T-helper 9 cell (primary cell): ENCODE measurements at places on chromosomes 16 and 17.

GRCh38 chr17:1033503-1033902, 36.6 kb downstream of the TIMM22 start:
- no peak for DNase-seq

- DNase-seq: no peak
Measured at GRCh38 chr17:12727881-12728280, 61.4 kb upstream of the ARHGAP44 start.

DNA sequence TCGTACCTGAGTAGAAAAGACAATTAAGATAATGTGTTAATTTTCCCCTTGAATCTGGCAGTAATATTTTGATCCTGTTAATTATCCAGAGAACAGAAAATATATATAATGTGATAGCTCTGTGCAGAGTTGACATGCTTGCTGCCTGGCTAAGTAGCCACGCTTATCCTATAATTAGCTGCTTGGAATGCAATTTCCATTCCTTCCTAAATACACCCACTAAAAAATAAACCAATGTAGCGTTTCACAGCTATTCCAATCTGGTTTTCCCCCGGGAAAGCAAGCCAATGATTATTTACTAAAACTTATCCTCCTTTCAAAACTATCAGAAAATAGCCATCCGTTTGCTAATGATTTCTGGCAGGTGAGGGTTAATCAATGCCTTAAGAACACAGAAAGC, 134.5 kb upstream of the IRX5 start:
- no peak for DNase-seq

- DNase-seq: no peak
Measured at GRCh38 chr17:70773258-70773657, 603.9 kb downstream of the KCNJ2 start.

DNA sequence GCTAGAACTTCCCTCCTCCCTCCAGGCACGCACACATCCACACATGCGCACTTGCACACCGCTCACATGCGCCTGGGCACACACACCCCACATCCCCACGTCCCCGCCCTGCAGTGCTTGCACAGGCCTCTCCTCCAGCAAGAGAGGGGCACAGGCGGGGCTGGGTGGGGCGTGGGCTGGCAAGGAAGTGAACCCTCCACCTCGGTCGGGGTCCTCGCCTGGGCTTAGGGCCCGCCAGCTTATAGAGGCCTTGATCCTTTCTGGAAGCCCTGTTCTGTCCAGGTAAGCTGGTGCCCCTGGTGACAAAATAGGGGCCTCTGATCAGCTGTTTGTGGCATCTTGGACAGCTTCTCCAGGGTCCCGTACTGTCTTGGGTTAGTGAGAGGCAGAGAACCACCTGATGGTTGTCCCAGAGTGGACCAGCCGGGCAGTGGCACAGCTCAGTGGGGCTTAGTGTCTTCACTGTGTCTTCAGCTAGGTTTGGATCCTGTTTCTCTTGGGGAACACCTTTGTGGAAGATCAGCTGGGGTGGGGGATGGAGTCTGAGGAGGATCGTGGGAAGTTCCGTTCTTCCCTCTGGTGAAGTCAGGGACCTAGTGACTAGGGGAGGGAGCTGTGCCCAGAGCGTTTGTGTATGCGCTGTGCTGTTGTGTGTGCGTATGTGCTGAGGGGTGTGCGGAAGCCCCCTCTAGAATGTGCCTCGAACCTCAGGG, 12.1 kb downstream of the TBX4 start:
- no peak for DNase-seq

DNA sequence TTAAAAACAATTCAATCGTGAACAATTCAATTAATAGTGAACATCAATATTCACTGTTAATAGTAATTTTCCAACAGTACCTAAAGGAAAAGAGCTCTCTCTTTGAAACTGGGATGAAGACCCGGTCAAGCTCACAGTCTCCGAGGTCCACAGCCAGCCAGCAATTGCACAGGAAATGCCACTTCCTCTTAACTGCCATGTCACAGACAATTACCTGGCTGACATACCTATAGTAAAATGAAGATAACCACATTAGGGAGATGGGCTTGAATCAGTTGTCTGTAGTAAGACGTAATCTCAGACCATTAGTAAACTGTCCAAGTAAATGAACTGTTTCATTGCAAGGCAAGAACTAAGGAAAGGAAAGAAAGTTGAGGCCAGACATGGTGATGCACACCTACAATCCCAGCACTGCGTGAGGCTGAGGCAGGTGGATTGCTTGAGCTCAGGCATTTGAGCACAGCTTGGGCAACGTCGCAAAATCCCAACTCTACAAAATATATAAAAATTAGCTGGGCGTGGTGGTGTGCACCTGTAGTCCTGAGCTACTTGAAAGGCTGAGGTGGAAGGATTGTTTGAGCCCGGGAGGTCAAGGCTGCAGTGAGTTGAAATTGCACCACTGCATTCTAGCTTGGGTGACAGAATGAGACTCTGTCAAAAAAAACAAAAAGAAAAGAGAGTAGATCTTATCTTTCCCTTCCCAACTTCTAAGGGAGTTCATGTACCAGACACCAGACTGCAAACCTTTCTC, 36.9 kb downstream of the PKD1L3 start:
- DNase-seq: no peak

DNA sequence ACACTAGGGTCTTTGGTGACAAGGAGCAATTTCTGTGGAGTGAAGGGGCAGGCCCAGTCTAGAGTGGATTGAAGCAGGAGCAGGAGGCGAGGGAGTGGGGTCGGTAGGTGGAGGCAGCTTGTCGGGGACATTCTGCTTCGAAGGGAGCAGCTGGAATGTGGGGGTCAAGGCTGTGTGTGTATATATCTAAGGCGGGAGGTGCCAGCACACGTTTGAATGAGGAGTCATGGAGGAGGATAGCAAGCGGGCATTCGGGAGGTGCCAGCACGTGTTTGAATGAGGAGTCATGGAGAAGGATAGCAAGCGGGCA, 17.7 kb downstream of the NT5M start:
- DNase-seq: no peak

- no peak for DNase-seq
Measured at GRCh38 chr16:71863995-71864394, 18.2 kb downstream of the ATXN1L start.

DNA sequence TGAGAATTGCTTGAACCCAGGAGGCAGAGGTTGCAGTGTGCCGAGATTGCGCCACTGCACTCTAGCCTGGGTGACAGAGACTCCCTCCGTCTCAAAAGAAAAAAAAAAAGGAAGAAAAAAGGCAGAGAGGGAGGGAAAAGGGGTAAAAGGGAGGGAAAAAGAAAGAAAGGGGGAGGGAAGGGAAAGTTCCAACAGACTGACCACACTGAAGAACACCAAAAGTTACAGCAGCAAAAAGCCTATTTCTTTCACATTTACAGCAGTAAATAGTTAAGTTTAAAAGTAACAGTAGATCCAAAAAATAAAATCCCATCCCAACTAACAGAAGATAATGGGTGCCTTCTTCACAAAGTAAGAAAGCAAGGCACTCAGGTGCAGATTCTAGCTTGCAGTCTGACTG, 36.9 kb upstream of the C17orf78 start:
- DNase-seq: no peak

DNA sequence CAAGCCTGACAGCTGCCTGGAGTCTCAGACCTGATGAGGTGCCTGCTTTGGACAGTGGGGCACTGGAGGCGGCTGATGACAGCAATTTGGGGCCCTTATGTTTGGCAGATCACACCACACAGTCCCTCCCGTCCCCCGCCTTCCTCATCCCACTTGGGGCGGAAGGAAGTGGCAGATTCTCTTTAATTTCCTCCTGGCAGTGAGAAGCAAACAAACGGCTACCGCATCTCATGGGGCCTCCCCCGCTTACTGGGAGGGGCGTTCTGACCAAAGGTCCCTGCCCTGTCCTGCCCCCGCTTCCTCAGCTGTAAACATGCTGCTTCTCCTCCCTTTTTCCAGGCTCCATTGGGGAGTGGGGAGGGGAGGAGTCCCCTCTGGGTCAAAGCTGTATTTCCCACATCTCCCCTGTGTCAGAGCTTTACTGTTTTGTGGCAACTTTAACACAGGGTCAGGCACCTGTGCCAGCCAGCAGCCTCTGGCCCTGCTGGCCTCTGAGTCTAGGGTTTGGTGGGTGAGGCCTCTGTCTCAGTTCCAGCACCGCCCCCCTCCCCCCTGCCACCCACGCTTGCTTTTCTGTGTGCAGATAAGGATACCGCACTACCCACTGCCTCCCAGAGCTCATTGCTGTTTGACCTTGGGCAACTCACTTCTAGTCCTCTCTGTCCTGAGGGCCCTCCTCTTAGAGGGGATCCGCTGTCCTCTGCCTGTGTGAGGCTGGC, 5.4 kb upstream of the NFATC3 start:
- DNase-seq: peak; percentile 46

DNA sequence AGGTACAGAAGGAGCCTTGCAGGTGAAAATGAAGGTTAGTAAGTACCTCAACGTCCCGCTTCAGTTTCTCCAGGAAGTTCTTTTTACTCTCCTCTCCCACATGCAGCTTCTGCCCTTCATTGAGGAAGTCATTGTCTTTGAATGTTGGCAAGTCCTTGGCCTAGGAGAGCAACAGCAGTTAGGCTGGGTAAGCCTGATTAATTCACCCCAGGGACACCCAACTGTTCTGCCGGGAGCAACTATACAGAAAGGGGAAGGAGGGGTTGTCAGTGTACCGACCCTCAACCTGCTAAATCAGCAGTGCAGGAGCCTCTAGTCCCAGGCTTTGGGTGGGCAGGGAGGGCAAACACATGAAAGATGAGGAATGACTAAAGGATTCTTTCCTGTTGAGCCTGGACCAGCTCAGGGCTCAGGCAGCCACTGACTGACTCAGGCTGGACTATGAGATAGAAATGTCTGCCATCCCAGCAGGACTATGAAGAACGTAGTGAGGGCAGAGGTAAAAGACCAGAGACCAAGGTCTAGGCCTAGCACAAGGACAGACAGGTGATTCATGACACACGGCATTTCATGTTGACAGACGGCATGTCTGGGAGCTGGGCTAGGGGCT, 21.6 kb downstream of the PIP4K2B start:
- DNase-seq: no peak

DNA sequence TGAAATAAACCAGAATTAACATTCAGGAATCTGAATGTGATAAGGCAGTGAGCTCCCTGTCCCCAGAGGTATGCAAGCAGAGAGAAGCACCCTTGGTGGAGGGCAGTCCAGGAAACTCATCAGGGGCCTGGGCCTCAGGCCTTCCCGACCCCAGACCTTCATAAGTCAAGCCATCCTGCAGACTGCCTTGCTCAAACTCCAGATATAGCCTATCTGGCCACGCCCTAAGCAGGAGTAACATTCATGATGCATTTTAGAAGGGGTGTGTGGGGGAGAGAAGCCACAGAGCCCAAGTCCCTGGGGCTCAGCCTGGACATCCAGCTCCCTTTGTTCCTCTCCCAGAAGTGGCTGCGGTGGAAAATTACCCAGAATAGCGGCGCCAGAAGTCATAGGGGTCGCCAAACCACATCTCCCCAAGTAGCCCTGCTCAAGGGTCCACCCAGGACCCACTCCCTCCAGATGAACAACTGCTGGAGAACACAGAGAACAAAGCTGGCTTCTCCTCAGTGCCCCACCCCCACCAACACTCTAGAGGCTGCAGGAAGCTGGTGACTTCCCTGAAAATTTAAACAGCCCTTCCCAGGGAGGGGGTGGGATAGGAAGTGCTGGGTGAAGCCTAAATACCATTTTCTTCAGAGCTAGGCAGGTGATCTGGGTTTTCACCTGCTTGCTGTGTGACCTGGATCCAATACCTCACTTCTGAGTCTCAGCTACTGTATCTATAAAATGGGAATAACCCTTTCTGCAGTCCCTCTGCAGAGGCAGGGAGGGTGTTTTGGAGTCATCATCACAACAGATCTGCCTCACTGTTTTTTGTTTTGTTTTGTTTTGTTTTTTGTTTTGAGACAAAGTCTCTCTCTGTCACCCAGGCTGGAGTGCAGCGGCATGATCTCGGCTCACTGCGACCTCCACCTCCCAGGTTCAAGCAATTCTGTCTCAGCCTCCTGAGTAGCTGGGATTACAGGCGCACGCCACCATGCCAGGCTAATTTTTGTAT, 1.5 kb upstream of the SREBF1 start:
- no peak for DNase-seq

GRCh38 chr16:74099530-74099929, 197.1 kb upstream of the PSMD7 start:
- DNase-seq: no peak

GRCh38 chr17:9487406-9487805, 88.2 kb downstream of the STX8 start:
- no peak for DNase-seq

GRCh38 chr16:73022534-73022933, 25.4 kb downstream of the ZFHX3 start:
- no peak for DNase-seq

- no peak for DNase-seq
Measured at GRCh38 chr16:52450916-52451315, 96.0 kb downstream of the TOX3 start.

GRCh38 chr17:61574542-61575351, 16.3 kb downstream of the NACA2 start:
- DNase-seq: no peak

DNA sequence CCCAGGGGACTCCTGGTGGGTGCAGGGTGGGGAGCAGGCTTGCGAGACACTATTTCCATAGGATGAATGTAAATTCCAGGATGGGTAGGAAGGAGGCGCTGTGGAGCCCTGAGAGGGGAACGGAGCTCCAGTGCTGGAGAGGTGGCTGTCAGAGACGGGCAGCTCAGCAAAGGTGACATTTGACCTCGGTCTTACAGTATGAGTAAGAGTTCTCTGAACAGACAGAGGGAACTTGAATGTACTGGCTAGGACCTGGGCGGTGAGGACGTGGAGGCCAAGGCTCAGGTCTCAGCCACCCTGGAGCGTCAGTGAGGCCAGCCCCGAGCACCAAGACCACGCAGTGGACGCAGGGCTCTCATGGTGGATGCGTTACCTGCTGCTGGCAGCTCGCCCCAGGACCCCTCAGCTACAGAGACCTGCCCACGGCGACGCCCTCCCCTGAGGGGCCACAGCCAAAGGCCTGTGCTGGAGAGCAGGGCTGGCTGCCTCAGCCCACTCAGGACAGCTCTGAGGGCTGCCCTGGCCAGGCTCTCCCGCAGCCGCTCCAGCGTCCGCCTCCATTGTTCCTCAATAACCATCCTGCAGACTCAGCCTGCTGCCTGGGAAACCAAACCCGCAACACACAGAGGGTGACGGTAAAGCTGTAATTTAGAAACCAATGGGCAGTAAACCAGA, 65.9 kb upstream of the TNRC6C start:
- no peak for DNase-seq

DNA sequence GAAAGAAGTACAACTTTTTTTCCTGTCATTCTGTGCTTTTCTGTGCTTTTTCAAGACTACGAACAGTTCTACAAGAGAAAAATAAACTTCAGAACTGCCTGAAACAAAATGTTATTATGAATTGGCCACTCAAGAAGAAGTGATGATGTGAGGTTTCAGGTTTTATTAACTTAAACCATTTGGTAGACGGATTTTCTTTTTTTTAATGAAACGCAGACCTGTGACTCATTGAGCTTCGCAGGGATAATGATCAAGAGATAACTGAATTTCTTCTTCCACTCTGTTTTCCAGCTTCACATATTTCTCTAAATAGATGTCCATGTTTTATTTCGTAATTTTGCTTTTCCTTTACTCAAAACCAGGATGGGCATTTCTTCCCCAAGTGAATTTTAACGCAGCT, 32.7 kb downstream of the AIPL1 start:
- DNase-seq: no peak
